ENCODE measurements at places on chromosomes 2 and 18. TPM values are rescaled to one million over a fixed set of nuclear protein-coding genes. Genes with fewer than 3 reads are reported as not detected.
A peak's percentile ranks its signal among the peaks of the same experiment; 100 is the strongest.

DNA sequence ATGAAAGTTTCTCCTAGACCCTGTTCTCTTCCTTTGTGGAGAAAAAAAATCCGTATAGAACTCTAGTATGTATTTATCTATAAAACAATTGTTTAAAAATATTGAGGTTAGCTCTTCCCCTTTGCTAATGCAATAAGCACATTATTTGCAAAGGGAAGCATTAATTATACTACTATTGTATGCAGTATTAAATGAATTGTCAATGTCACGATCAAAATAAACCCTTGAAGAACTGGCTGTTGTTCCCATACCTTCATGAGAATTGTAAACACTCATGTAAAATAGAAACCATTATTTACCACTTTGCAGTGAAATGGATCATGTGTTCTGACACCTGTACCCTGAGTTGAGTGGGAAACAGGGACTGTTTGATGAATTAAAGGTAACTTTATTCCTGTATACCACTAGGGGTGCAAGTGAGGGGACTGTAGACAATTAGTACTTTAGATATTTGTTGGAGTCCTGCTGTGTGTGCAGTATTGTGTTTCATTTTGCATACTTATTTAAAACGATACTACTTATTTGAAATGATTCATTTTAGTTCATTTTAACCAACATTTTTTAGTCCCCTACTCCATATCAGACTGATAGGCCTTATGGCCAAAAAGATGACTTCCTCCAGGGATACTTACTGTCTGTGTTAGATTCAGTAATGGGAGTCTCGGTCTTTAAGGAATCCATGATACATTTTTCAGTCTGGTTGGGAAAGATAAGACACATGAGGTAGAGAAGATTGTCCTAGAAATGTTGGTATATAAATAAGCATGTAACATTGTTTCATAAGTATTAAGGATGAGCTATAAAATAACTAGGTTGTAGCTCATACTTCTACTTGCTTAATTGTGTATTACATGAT is 7.9 kb downstream of the PKP4 start:
- H3K4me3 ChIP-seq = no peak overlapping the region
- no peaks in the 10 kb centered on the region for H3K27me3 ChIP-seq
- no peak overlapping the region for H3K27ac ChIP-seq
- no peaks in the 10 kb centered on the region for H3K36me3 ChIP-seq
- H3K4me1 ChIP-seq = no peaks in the 10 kb centered on the region
- DNase-seq = peak; percentile 26

DNA sequence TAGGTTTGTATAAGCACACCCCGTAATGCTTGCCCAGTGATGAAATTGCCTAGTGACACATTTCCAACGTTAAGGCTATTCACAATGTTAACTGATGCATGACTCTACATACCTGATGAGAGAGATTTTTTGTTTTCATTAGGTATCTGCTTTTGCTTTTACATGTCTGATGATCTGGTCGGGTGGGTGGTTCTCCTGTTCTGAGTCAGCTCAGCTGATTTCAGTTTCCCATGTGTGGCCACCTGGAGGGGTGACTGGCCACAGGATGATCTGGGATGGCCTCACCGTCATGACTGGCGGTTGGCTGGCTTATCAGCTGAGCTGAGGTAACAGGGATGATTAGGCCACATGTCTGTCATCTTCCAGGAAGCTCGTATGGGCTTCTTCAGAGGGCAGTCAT is 33.8 kb upstream of the ACYP2 start:
- peak; percentile 67 for DNase-seq
- H3K27me3 ChIP-seq = no peaks in the 10 kb centered on the region

GRCh38 chr2:56523816-56524215 is 340.0 kb downstream of the CCDC85A start:
- H3K27me3 ChIP-seq = no peaks in the 10 kb centered on the region
- H3K4me3 ChIP-seq = no peak overlapping the region

DNA sequence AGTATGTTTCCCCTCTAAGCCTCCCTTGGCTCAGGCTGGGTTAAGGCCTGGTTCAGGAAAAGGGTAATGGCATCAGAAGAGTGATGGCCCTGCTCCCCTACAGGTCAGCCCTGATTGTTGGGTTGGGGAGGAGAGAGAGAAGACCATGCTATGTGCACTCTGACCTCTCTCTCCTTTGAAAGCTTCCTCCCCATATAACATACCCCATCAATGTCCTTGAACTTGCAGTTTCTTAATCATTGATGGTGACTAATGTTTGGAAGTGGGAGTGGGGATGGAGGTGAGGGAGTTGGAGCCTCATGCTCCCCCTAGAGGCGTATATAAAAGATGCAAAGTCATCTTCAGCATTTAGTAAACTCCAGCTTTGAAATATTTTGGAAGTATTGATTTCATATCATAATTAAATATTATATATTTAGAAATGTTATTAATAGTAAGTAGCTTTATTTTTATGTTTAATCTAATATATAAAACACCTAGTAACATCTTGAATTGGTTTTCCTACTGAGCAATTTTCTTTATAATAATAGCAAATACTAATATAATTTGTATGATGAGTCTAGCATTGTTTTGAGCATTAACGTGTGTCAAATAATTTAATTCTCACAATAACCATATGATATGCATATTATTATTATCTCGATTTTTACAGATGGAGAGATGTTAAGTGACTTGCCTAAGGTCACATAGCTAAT is 8.8 kb downstream of the PLCL1 start:
- peaks cover 4% of the 10 kb centered on the region for H3K27me3 ChIP-seq
- no peak overlapping the region for H3K4me3 ChIP-seq
- H3K27ac ChIP-seq = no peak overlapping the region

- H3K27ac ChIP-seq = no peak overlapping the region
- H3K36me3 ChIP-seq = no peaks in the 10 kb centered on the region
- no peaks in the 10 kb centered on the region for H3K27me3 ChIP-seq
- no peak for DNase-seq
- H3K4me1 ChIP-seq = no peaks in the 10 kb centered on the region
Observed at GRCh38 chr18:75314117-75314516, 103.5 kb downstream of the TSHZ1 start.

AQP12A gene
- not detected for total RNA-seq

IL1R2 gene
- not detected for total RNA-seq

CSRNP3 gene
- total RNA-seq = 5.9 TPM

KIF5C gene
- 24.3 TPM for total RNA-seq

MYO1B gene
- total RNA-seq = 95.7 TPM

Measured in astrocyte (in vitro differentiated cells and primary cell).